ENCODE measurements at places on chromosomes 6 and 20.

DNA sequence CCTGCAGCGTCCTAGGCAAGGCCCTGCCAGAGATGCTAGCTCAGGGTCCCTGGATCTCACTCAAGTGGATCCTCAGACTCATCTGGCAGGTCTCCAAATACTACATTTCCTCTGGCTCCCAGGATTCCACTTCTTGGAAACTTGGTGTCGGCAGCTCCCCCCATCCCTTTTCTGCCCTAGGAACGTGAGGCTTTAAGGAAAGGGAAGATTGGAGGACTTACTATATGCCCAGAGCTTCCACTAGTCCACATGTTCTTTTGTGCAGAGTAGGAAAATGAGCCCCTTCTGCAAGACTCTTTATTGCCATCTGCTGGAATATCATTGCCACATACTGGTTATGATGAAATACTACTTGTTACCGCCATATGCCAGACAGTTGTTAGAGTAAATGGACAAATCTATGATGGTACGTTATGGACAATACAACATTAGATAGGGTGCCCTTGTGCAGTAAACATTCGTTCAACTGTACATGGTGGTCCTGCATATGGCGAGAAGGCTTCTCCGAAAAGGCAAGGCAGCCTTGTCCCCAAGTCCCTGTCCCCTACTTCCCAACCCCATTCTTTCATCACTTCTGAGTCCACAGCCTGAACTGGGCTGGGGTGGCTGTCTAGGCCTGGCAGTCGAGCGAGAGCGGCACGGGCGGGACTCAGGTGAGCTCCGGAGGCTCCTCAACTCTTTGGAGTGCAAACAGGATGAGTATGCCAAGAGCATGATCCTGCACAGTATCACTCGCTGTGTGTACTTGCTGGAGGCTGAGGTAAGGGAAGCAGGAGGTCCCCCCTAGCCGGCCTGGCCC, 780 bp downstream of the ARMC12 start:
- DNase-seq = no peak

DNA sequence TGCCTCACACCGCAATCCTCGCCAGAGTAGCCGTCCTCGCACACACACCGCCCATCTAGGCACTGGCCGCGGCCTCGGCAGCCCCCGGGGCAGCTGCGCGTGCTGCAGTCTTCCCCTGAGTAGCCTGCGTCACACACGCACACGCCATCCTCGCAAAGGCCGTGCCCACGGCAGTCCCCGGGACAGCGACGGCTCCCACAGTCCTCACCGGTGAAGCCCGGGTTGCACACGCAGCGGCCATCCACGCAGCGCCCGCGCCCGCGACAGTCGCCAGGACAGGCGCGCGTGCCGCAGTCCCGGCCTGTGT, 13.1 kb downstream of the TNXB start:
- no peak for DNase-seq

DNA sequence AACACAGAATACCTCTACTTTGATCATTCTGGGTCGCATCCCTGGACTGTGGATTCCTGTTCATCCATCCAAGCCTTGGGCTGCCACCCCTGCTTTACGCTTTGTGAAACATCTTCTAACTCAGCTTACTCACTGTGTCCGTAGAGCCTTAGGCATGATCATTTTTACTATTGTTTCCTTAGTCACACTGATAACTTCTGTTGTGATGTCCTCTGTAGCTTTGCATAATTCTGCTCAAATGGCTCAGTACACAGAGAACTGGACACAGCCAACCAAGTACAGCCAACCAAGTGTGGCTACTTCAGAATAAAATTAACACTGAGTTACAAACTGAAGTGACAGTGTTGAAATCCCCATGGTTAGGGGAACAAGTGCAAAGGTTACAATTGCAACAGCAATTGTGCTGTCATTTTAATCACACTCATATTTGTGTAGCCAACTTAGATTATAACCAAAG, 8.6 kb upstream of the FKBP1A start:
- DNase-seq = no peak

GRCh38 chr6:130920969-130921368, 93.8 kb downstream of the SMLR1 start:
- no peak for DNase-seq

GRCh38 chr6:98044151-98044561, 761.1 kb upstream of the MMS22L start:
- DNase-seq = no peak

DNA sequence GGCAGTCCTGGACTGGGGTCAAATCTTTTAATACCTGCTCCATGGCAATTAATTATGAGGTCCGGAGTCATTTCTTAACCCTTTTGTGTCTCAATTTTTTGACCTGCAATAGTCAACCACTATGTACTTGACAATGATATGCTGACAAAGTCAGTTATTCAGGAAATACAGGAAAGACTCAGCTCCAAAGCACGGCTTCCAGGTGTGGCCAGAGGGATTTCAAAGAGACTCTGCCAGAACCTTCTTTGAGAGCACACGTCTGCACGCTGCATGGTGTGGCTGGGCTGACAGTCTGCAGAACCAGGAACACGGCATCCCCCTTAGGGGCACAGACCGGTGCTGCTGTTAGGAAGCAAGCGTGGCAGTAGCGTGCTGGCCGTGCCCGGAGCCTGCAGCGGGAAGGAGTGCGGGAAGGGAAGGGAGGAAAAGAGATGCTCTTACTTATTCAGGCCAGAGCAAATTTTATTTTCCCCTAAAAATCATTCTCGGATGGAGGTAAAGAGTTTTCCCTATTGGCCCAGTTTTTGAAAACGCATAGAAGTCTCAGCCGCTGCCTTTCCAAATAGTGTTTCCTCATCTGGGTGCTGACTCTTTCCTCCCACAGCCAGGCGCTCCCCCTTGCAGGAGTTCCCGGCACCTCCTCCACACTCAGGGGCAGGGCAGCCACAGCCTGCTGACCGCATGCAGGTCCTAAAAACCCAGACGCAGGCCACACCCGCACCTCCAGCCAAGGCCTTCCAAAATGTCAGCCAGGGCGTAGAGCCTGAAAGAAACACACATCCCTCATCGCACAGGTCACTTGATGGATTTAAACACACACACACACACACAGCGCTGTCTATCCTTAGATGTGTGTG, 187.4 kb upstream of the SNX9 start:
- DNase-seq = no peak

DNA sequence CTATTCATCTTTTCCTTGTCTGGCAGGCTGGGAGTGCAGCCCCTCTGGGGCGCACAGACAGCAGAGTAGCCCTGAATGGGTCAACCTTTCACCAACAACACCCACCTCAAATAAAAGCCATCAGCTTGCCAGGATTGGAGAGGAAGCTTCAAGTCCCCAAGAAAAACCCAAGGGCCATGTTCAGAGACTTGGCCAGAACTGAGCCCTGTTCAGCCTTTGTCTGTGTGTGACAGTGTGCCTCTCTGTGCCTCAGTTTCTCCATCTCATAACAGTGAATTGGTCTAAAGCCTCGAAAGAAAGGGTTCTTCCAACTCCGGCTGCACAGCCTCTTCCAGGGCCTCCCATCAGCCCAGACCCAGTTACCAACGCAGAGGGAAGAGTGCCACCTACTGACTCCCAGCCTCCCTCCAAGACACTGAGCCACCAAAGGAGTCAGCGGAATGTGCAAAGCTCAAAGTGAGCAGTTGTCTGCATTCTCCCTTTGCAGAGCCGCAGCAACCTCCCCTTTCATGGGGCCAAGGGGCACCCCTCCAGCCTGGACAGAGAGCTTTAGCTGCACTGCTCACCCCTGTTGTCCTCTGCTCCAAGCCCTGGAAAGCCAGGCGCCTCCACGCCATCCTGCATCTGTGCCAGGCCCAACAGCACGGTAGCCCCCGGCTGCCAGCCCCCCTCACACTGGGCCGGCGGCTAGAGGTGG, 82.7 kb upstream of the TOP1 start:
- DNase-seq = no peak

- DNase-seq = no peak
Measured at GRCh38 chr20:50456452-50457324, 53.5 kb upstream of the PTPN1 start.

- DNase-seq = no peak
Measured at GRCh38 chr6:34518669-34519365, 37.3 kb downstream of the SPDEF start.

DNA sequence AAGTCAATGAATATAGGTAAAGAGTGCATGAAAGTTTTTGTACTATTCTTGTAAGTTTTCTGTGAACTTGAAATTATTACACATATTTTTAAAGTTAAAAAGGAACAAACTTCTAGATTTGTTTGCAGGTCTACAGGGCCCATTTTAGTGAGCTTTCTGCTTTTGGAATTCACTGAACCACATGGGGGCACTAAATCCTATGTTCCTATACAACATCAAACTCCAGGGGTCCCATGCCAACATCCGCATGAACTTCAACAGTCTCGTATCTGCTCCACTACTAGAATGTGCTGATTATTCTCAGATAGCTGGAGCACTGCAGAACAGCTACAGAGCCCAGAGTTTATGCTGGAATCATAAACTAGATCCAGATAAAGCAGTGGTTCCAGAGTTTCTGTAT, 347.9 kb upstream of the SPTLC3 start:
- DNase-seq = no peak

GRCh38 chr20:62975812-62976508, 23.5 kb downstream of the SLC17A9 start:
- DNase-seq = no peak

- DNase-seq = no peak
Measured at GRCh38 chr6:168711666-168712300, 270.8 kb downstream of the SMOC2 start.

DNA sequence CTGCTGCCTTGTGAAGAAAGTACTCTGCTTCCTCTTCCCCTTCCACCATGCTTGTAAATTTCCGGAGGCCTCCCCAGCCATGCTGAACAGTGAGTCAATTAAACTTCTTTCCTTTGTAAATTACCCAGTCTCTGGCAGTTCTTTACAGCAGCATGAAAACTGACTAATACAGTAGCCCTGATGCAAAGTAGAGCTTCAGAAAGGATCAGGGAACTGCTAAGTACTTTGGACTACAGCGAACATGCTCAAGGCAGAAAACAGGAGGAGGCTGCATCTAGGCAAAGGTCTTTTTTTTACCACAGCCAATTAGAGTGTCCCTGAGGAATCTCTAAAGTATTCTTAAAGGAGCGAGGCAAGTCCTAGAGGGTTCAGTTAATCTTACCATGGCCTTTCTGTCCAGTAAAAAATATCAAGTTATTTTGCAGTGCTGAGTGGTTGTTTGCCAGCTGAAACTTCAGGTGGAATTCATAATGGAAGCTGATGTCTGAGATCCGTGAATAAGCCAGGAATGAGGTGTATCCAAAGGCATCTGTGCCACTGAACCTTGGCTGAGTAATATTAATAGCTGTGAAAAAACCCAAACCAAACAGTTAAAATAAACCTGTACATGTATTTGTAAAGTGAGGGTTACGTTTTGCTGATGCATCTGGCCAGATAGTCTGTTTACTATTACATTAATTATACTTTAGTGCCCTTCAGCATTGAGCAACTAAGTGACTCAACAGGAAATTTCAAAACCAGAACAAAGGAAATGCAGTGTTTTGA, 170.4 kb downstream of the PHF3 start:
- DNase-seq = no peak

DNA sequence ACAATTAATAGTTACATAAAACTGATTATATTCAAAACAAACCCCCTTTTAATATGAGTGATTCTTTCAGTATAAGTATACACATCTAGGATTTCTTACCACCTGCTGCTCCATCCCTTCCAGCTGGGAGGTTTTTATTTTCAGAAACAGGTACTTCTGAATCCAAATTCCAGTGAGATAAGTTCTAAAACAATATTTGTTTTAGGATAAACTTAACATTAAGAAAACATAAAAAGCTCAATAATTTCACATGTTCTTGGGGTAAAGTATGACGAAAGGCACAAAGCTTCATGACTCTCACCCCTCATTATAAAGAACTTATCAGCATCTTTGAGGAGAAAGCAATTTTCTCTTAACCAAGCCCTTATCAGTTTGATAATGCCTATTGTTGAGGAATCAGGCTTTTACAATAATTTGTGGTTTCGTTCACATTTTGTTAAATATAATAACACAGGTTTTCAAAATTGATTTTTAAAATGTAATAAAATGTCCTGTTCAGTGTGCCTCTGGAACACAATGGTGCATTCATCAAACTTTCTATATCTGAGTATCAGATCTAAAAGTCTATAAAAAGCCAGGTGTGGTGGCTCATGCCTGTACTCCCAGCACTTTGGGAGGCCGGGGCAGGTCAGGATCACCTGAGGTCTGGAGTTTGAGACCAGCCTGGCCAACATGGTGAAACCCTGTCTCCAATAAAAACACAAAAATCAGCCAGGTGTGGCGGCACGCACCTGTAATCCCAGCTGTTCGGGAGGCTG, 4.3 kb downstream of the FAM217A start:
- DNase-seq = no peak

Data from activated T-helper 1 cell treated with anti-CD3 and anti-CD28 coated beads, Interleukin-2, amount 50 U/mL, for 16 hours (primary cell).